Stimulated activated CD4-positive, alpha-beta T cell treated with anti-CD3 and anti-CD28 coated beads, TNF-alpha, amount 100 ng/mL, for 24 hours (primary cell): ENCODE measurements at places on chromosomes 5 and 9.

DNA sequence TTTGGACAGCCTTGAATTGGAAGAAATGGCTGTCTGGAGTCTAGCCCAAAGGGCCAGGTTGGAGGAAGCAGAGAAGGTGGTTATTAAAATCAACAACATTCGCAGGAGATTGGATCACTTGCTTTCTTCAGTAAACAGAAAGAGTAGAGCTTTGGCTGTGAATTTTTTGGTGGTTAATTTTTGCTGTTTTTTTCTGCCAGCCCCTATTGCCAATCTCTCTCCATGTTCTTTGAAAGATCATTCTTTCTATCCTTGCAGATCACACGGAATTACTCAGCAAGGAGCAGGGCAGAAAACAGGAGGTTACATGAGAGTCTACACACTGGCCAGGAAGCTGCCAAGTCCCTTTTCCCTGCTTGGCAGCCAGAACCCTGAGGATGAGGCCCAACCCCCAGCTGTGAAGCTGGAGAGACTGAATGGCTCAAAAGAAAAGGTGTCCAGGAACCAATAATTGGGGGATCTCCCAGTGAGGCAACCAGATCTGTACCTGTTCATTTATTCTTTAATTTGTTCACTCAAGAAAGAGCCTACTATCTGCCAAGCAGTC, 13.0 kb downstream of the GLRX start:
- no peak for DNase-seq

- DNase-seq = no peak
These were observed 183.5 kb downstream of the SNX18 start for GRCh38 chr5:54700986-54701578.

DNA sequence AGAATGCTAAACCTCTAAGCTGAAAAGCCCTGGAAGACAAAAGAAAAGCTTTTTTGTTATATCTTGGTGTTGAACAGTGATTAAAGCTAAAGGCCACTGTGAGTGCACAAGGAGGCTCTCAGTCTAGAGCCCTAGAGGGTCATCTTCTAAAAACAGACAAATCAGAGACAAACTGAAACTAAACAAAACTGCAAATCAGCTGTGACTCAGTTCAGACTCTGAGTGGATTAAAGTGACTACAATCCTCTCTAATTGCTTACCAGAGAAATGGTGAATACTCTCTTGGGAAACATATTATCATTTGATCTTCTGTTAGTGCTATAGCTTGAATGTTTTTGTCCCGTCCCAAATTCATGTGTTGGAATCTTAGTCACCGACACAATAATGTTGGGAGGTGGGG, 491.9 kb downstream of the CDH18 start:
- DNase-seq = no peak

GRCh38 chr5:40981420-40981819, 72.1 kb downstream of the C7 start:
- no peak for DNase-seq

GRCh38 chr5:9165546-9165945, 380.3 kb downstream of the SEMA5A start:
- no peak for DNase-seq

GRCh38 chr9:16559418-16560188, 310.9 kb downstream of the BNC2 start:
- DNase-seq = no peak

DNA sequence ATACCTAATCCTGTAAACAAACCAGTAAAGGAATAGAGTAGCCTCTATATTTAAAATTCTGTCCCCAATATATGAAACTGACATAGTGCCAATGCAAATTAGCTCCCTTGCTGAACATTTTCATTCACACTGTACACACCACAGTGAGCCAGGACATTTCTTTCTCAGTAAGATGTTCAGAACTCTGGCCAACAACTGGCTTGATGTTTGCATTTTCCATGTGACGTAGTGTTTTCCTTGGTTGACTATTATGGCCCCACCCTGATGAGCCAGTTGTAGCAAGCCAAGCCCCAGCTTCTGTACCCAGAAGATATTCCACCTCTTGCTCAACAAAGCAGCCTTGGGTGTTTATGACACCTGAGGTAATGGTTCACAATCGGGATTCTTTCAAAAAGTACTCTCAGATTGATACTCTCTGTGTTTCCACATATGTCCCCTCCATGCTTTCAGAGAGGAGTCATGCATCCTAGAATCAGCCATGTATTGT, 17.7 kb upstream of the ANXA1 start:
- no peak for DNase-seq

- DNase-seq = no peak
These were observed 10.7 kb downstream of the NKD2 start for GRCh38 chr5:1019001-1019905.

DNA sequence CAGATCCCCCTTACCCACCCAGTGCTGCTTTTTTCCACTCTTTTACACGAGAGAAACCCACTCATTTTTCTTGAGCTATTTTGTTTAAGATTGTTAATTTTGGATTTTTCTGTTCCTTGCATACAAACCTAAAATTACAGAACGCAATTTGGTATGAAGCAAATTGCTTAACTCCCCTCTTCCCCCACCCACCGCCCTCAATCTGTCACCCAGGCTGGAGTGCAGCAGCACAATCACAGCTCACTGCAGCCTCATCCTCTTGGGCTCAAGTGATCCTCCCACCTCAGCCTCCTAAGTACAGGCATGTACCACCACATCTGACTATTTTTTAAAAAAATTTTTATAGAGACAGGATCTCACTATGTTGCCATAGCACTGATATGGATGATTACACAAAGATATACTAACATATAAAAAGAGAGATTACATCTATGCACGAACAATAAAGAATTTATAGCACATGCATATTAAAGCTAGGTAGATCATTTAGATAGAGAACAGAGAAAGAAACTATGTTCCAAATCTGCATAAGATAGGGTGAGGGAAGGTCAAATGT, 203.6 kb downstream of the PIK3R1 start:
- DNase-seq = no peak

GRCh38 chr9:77751341-77752091, 103.4 kb upstream of the GNA14 start:
- DNase-seq = no peak

GRCh38 chr5:180910182-180910581, 11.2 kb downstream of the BTNL8 start:
- no peak for DNase-seq

DNA sequence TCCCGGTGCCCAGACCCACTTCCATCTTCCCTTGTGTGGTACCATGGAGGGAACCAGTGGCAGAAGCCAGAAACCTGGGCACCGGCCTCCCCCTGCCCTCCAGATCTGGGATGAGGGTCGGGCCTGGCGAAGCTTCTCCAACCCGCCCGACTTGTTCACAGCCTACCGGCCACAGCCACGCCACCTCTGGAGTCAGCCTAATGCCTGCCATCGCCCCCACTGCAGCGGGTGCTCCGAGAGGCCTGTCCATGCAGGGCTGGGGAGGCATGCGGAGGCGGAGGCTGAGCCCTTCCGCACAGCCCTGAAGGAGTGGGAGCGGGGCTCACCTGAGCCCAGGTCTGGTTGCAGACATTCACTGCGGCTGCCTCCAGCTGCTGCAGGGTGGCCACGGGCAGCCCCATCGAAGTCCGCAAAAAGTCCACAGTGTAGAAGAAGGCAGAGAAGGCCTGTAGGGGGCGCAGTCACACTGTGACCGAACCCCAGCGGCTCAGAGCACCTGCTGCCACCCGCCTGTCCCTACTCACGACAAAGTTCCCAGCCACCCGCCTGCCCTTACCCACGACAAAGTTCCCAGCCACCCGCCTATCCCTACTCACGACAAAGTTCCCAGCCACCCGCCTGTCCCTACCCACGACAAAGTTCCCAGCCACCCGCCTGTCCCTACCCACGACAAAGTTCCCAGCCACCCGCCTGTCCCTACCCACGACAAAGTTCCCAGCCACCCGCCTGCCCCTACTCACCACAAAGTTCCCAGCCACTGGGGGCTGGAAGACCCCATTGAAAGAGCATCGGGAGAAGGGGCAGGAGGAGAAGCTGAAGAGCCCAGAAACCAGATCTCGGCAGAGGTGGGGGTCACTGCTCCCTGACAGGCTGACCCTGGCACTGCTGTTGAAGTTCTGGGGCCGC, 3.8 kb upstream of the NPDC1 start:
- DNase-seq = peak; percentile 32
